Putamen (tissue), 1 donor: ENCODE measurements at places on chromosomes 3 and 15.

DNA sequence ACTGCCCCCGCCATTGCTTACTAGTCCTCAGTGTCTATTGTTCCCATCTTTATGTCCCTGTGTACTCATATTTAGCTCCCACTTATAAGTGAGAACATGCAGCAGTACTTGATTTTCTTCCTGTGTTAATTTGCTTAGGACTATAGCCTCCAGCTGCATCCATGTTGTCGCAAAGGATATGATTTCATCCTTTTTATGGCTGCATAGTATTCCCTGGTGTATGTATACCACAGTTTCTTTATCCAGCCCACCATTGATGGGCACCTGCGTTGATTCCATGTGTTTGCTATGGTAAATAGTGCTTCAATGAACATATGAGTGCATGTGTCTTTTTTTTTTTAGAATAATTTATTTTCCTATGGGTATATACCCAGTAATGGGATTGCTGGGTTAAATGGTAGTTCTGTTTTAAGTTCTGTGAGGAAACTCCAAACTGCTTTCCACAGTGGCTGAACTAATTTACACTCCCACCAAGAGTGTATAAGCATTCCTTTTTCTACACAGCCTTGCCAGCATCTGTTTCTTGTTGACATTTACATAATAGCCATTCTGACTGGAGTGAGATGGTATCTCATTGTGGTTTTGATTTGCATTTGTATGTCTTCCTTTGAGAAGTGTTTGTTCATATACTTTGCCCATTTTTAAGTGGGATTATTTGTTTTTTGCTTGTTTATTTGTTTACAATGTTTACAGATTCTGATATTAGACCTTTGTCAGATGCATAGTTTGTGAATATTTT, 53.7 kb downstream of the GALK2 start:
- no peak for DNase-seq

DNA sequence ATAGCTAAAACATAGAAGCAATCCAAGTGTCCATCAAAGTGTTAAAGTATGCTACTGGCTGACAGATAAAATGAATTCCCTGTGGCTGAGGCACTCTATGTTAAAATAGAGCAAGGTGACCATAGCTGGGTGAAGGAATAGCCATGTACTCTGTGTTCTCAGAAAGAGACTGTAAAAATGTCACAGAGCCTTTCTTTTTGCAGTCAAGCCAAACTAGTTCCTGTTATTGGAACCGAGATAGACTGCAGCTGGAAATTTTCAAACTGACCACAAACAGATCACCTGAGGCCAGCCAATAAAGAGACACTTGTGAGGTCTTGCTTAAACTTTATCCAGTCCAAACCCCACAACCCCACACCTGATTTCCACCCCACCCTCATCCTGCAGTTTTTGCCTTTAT, 422.8 kb upstream of the NAALADL2 start:
- DNase-seq = no peak

GRCh38 chr3:46991406-46992165, 12.1 kb downstream of the NBEAL2 start:
- no peak for DNase-seq

GRCh38 chr3:178001670-178002101, 534.5 kb upstream of the KCNMB2 start:
- DNase-seq = no peak

- no peak for DNase-seq
These were observed 665.3 kb downstream of the FHIT start for GRCh38 chr3:60585918-60586317.

DNA sequence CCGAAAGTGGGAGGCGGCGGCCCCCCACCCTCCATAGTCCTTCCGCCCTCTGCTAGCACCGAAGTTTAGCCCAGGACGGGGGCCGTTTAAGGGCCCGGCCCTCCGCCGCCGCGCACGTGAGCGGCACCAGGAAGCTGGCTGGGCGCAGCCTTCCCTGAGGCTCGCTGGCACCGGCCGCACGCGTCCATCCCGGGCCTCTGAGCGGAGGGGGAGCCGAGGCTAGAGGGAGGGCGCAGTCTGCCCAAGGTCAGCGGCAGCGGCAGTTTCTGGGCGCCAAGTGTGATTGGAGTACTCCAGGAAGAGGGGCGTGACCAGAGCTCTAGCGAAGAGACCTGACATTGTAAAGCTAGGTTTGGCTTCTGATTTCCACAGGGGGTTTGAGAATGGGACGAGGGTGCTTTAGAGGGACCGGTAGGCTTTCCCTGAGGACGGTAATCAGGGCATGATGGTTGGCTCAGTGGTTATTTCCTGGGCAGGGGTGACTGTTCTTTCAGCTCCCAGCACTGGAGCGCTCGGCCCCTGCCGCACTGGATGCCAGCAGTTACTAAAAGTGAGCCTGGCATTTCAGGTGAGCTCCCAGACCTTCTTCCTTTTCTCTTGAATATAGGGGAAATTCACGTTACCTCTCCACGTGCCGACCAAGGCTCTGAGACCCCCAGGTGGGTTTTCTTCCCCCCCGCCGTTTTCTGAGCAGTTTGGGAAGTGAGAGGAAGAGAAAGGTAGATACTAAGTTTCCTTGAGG, 853 bp downstream of the TEX264 start:
- DNase-seq = peak; percentile 32

DNA sequence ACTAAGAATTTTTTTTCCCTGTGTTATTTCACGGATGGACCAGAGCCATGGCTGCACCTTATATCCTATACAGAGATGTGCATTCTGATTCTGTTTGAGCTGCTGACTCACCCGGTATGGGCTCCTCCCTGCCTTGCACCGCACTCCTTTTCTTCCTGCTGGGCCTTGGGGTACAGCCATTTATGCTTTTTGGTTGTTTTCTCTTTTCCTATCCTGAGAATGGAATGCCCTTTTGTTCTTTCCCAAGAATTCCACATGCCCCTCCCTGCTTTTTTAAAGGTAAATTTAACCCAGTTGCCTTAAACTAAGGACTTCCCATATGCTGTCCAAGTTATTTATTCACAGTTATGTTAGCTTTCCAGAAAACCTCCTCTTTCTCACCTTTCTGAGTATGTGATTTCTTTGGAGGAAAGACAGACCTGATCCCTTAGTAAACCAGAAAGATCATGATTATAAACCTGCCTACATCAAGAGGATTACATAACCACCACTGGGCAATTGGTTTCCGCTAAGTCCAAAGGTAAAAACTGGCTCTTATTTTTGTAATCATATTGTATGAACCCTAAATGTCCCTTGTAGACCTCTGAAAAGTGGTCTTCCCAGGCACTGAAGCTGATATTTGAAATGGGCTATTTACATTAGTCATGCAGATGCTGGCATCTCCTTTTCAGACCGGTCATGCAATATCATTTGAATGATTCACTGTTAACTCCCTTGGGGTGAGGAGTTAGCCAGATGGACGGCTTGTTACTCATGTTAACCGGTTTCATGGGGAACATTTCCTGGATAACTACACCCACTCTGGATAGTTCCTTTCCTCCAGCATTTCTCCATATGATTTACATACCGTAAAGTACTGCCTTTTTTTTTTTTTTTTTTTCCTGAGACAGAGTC, 45.5 kb downstream of the TMOD3 start:
- DNase-seq = no peak

DNA sequence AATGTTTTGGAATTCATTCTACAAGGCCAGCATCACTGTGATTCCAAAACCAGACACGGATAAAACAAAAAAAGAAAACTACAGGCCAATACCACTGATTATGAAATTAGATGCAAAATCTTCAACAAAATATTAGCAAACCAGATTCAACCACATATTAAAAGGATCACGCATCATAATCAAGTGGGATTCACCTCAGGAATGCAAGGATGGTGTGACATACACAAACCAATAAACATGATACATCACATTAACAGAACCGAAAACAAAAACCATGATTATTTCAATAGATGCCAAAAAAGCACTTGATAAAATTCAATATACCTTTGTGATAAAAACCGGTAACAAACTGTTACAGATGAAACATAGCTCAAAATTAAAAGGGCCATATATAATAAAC, 48.9 kb downstream of the DLG1 start:
- no peak for DNase-seq

DNA sequence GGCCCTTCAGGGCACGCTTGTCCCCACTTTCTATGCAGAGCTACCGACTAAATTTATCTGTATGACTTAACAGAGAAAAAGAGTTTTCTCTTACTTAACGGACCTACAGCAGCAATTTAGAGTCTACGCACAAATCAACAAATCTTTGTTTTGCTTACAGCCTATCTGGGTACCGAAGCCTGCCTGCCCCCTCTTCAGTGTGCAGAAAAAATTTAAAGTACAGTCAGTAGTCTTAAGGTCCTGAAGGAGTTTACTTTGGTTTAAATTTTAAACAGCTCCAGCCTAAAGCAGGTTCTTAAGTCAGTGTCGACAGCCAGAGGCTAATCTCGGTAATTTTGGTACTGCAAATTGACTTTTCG, 570 bp downstream of the SACM1L start:
- no peak for DNase-seq

GRCh38 chr3:64489361-64490044, 198.3 kb downstream of the ADAMTS9 start:
- DNase-seq = no peak

DNA sequence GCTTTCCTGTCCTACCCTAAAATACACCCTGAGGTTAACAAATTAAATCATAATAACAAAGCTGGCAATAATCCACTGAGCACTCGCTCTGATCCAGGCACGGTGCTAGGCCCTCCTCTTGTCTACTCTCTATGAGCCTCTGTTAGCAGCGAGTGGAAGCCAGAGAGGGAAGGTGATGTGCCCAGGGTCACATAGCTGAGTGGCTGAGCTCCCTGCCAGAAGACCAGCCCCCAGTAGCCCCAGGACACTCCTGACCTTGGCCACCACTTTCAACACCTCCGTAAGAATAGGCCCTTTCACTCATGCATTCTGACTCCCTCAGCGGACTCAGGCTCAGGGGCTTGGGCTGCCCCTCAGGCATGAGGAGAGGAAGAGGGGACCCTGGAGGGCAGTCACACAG, 9.5 kb upstream of the PRKCD start:
- no peak for DNase-seq

DNA sequence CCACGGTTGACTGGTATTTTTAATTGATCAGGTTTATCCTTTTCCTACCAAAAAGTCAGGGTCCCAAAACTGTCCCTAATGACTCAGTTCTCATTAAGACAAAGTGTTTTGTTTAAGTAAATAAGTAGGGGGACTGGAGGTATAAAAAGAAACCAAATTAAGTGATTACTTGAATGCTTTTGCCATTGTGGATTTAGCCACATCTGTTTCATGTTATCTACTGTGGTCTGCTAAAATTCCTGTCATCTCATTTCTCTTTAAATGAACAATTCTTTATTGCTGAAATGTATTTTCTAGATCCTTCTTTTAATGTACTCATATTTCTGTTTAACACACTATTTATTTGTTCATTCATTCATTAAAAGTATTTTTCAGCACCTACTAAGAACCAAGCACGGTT, 625.9 kb upstream of the ADAMTS9 start:
- DNase-seq = no peak

DNA sequence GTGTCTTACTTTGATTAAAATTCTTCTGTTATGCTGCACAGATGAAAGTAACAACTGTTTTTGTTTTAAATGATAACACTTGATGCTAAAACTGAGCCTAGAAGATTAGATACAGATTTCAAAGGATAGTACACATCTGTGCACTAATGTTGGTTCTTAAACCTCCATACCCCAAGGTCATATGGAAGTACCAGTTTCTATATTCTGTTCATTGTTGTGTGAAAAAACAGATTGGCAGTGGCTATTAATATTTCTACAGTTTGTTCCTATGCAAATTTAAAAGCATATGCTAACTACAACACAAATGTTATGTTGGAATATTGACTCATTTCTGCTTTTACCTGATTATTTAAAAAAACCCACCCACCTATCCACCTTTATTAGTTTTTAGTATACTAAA, 32.0 kb upstream of the GBE1 start:
- DNase-seq = no peak

- DNase-seq = no peak
These were observed 93.7 kb downstream of the RAD18 start for GRCh38 chr3:8869613-8870012.

- no peak for DNase-seq
These were observed 151.1 kb downstream of the ADAMTS17 start for GRCh38 chr15:100190675-100191074.

GRCh38 chr15:82186719-82187406, 75.7 kb downstream of the EFL1 start:
- DNase-seq = no peak

DNA sequence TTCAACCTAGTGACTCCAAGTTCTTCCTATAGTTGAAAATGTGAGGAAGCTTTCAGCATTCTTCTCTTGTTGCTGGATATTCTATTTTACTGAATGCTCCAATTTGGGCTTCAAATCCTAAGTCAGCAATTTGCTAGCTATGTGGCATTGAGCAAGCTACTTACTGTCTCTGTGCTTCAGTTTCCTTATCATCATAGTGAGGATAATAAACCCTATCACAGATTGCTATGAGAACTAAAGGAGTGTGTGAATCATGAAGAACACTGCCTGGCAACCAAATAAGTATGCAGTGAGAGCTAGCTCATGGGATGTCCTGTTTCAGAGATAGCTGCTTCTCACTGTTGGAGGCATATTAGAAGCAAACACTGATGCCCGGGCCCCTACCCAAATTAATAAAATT, 163.8 kb upstream of the CDIN1 start:
- DNase-seq = no peak

DNA sequence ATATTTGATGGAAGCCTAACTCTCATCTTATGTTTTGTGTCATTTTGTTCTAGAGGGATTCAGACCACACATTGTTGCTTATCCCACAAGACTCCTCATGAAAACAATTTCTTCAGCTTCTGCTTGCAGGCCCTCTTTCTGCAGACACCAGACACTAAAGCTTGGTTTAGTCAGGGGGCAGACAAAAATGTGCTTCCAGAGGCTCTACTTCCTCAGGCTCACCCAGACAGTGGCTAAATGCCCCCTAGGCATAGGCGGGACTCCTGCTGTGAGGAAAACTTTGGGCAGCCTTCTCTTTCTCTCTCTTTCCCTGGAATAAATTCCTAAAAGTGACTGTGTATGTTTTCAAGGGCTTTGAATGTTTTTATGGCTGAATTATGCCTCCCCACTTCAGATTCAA, 435.4 kb upstream of the ATP11B start:
- no peak for DNase-seq

DNA sequence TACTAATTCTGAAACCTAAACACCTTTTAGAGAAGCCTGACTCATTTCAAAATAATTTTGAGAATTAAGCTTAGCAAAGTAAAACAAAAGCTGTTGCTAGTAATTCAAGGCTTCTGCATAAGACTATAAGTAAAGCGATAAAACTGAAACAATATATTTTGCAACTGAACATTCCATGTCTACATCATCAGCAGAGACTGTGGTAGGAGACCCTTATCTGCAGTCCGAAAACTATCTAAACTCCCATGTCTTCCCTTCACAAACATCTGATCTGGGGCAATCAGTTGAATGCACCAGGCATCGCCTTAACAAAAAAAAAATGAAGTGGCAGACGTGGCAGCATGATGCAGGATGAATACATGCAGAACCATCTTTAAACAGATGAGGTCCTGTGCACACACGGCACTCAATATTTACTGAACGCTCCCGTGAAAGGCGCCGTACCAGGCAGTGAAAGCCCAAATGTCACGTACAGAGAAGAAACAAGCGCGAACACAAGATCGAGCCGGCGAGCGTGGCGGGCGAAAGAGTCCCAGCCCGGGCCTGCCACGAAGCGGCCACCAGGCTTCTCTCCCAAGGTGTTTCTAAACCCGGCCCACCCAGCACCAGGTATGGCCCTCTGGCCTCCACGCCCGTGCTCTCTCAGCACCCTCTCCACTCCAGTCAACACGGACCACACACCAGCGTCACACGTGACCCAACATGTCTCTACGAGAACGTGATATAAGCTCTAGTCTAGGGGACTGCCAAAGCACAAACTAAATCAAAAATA, 63.0 kb downstream of the CHSY1 start:
- DNase-seq = no peak

GRCh38 chr15:33699691-33700447, 268.4 kb upstream of the CHRM5 start:
- DNase-seq = no peak

- no peak for DNase-seq
These were observed 5.9 kb downstream of the USP3 start for GRCh38 chr15:63509955-63510940.
